H1 (cell line): ENCODE measurements at places on chromosomes 4 and X. TPM values are rescaled to one million over a fixed set of nuclear protein-coding genes. Genes with fewer than 3 reads are reported as not detected.

GRCh38 chr4:115292320-115293092, 179.1 kb upstream of the NDST4 start:
- no peaks in the 10 kb centered on the region for H3K4me1 ChIP-seq
- H3K27ac ChIP-seq: no peak overlapping the region
- no peak for DNase-seq
- H3K4me3 ChIP-seq: no peak overlapping the region
- H3K36me3 ChIP-seq: no peaks in the 10 kb centered on the region

- H3K36me3 ChIP-seq: no peaks in the 10 kb centered on the region
- H3K4me3 ChIP-seq: no peak overlapping the region
- no peak for DNase-seq
Measured at GRCh38 chr4:19736968-19737756, 514.5 kb upstream of the SLIT2 start.

Gene RHOXF2
- total RNA-seq: not detected in 2 replicates

GRCh38 chr4:19842471-19842870, 409.2 kb upstream of the SLIT2 start:
- H3K27ac ChIP-seq: no peak overlapping the region
- DNase-seq: no peak
- H3K4me3 ChIP-seq: no peak overlapping the region
- H3K27me3 ChIP-seq: no peaks in the 10 kb centered on the region
- H3K4me1 ChIP-seq: no peaks in the 10 kb centered on the region
- no peaks in the 10 kb centered on the region for H3K36me3 ChIP-seq

Gene MAGEA12
- not detected in 2 replicates for total RNA-seq

DNA sequence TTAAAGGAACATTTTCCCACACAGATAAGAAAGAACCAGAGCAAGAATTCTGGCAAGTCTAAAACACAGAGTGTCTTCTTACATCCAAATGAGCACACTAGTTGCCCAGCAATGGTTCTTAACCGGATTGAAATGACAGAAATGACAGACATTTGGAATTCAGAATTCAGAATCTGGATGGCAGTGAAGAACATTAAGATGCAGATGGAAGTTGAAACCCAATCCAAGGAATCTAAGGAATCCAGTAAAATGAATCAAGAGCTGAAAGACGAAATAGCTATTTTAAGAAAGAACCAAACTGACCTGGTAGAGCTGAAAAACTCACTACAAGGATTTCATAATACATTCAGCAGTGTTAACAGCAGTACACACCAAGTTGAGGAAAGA, 21.5 kb downstream of the ANAPC10 start:
- H3K36me3 ChIP-seq: peaks cover 11% of the 10 kb centered on the region; the same call in 1 of the 2 replicates
- H3K4me1 ChIP-seq: no peaks in the 10 kb centered on the region
- DNase-seq: no peak
- no peak overlapping the region for H3K27ac ChIP-seq

Gene AADAT
- total RNA-seq: 7.7 and 9.2 TPM in 2 replicates
